Renal cortex interstitium (tissue), 15 donors: ENCODE measurements at places on chromosomes 6 and 20.

DNA sequence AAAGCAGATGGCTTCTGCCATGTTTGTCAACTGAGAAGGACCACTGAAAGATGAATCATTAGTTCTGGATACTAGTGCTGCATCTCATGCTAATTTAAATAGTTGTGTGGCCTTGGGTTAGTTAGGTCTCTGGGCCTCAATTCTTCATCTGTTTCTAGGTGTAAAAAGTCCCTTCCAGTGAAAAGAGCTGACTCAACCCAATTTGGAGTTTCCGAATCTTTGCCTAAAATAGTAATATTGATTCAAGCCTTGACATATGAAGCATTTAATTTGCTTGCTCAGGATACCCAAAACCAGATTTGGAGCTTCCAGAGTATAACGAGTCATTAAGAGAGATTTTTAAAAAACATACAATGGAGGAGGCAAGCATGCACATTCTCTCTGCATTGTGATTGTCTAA, 163.9 kb downstream of the LMBRD1 start:
- DNase-seq = no peak

GRCh38 chr6:13413466-13413862, 73.9 kb downstream of the GFOD1 start:
- no peak for DNase-seq

DNA sequence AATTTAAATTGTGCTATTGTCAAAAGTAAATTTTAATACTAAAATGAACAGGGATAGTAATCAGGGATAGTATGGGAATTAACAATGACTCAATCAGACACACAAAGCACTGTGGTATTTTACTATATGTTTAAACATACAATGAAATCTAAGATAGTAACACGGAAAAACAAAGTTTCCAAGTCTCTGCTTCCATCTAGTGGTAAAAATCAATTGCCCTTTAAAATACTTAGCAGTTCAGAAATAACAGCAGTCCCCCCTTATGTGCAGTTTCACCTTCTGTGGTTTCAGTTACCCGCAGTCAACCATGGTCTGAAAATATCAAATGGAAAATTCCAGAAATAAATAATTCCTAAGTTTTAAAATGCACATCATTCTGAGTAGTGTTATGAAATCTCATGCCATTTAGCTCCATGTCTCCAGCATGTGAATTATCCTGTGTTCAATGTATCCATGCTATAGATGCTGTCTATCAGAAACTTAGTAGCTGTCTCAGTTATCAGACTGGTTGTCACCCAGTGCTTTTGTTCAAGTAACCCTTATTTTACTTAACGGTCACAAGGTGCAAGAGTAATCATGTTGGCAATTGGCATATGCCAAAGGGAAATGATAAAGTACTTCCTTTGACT, 58.5 kb downstream of the AHI1 start:
- no peak for DNase-seq

- DNase-seq = no peak
These were observed 166.5 kb downstream of the TSHZ2 start for GRCh38 chr20:53138454-53139262.

GRCh38 chr6:126202707-126203106, 137.2 kb upstream of the CENPW start:
- no peak for DNase-seq

GRCh38 chr6:163392533-163392932, 22.0 kb upstream of the QKI start:
- no peak for DNase-seq

DNA sequence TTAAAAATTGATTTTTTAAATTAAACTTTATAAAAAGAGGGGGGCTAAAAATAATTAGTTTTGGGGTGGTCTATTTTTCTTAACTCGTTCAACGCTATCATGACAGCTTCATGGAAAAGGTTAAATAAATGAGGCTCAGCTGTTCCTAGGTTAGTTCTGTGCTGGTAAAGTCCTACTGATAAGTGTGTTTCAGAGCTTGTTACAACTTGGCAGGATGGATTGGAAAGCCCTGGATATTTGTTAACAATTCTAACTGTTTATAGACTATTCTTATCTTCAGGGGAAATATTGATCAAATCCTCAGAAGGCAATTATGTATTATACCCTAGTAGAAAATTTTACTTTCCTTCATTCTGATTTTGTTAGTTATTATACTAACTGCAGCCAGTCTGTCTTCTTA, 50.4 kb downstream of the IL22RA2 start:
- DNase-seq = no peak

DNA sequence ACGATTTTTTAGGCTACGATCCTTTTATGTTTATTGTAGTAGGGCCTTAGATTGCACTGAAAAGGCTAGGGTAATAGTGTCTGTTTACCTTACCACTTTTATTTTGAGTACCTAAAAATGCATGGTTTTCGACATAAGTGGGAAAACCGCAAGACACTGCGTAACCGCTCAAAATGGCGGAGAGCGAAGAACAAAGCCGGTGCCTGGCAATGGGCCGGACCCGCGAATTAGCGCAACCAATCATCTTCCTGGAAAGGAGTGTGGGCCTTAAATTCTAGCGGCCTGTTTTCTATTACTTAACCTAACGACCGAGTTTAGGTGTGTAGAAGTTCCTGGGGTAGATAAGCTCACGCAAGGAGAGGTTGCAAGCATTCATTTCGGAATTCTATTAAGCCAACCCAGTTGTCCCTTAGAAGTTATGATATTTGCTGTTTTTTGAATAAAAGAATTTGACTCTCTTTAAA, 118.0 kb downstream of the HFE start:
- DNase-seq = no peak

DNA sequence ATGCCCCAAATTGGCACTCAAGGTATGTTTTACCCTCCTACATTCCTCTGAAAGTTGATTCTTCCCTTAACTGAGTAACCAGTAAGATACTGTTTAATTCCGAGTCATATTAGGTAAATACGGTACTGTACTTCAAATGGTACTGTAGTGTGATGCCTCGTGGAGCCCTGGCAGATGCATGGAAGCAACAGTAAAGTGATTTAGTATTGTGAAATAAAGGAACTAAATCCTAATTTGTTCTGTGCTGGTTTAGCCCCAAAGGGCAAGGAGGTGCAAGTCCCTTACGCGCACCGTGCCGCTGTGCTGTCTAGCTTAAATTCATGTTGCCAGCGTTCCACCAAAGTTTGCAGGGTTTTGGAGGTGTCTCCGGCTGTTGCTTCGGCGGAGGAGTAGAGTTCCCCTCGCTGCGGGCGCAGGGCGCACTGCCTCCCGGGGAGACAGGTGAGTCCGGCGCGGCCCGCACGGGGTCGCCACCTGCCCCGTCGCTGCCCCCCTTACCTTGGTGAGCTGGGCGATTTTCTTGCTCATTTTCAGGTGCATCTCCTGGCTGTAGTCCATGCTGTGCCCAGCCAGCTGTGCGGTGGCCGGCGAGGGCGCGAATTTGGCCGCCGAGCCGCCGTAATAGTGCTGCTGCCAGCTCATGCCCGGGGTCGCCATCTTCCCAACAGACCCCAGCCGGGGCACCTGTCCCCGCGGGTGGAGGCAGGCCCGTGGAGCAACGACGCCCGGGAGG, 655 bp downstream of the FAM184A start:
- peak; percentile 31 for DNase-seq

GRCh38 chr20:7722564-7722963, 217.7 kb downstream of the HAO1 start:
- no peak for DNase-seq

- no peak for DNase-seq
These were observed 22.0 kb upstream of the FRMD1 start for GRCh38 chr6:168100803-168101589.

DNA sequence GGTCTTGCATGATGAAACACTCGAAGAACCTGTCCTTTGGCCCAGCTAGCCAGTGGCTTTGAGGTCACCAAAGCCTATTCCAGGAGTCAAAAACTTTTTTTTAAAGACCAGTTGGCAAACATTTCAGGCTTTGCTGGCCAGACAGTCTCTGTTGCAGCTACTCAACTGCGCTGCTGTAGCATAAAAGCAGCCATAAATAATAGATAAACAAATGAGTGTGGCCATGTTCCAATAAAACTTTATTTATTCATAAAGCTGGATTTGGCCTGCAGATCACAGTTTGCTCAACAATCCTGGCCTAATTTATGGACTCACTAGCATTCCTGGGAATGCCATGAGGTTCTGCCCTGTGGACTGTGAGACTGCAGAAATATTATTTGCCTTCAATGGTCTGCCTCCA, 68.8 kb upstream of the LTV1 start:
- DNase-seq = no peak

- no peak for DNase-seq
These were observed 16.5 kb downstream of the EYA4 start for GRCh38 chr6:133257545-133258105.

DNA sequence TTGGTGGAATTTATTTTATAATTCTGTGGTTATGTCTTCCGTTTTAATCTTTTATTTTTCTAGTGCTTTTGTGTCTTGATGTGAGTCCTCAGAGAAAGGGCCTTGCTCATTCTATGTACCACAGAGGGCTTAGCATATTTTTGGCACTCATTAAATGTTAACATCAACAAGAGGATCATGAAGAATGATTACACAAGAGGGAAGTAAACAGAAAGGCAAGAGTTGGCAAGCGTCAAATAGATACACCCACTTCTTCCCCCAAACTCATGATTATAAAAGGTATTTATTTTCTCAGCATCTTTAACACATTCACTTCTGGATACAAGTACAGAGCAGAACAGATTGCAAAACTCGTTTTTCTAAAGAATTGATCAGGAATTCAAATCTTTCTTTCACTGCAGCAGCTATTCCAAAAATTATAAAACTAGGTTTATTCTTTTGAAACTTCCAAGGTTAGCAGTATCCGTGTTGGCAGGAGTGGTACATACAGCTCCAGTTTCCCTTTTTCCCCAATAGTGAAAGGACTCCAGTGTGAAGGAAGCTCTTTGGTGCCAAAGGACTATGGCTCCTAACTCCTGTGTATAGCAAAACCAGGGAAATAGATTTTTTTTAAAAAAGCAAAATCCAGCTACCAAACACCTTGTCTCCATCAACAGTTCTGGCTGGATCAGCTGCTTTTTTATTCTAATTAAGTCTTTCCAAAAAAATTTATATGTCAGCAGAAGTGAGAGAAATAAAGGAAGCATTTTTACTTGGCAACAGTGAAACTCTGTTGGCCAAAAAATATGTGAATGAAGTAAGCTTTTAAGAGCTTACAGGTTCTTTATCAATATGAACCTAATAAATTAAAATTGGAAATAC, 221.9 kb downstream of the ADGRG6 start:
- DNase-seq = no peak

- no peak for DNase-seq
These were observed 266.5 kb upstream of the QKI start for GRCh38 chr6:163147994-163148393.

GRCh38 chr6:1400126-1400850, 10.9 kb downstream of the FOXF2 start:
- DNase-seq = no peak

- no peak for DNase-seq
These were observed 45.5 kb downstream of the MLIP start for GRCh38 chr6:54156650-54157250.

DNA sequence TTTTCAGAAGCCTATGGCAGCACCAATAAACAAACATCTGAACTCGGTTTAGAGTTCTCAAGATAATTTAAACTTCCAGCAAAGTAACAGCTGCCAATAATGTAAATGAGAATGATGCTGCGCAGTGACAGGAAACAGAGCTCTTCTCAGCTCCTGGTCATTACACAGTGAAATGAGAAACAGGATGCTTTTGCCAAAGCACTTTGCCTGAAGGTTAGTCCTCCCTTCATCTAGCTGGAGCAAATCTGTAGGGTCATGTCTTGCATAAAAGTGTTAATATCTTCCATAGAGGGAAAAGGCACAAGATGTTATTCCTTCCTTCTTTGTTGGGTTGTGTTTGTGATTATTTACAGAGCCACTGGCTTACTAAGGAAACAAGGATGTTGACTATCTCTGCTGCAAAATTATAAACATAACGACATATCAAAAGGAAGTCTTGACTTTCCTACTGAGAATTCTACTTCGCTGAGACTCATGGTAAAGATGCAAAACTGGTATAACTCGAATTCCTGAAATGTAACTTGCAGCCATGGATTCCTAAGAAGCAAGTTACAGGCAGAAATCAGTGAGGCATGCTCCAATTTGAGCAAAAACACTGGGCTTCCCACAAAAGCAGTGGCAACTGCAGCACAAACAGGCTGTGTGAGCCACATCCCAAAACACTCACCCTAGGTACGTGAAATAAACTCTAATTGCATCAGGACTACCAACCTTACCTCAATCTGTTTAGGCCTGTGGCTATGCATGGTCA, 102.5 kb upstream of the BEND6 start:
- no peak for DNase-seq

- no peak for DNase-seq
These were observed 148.7 kb downstream of the DOK5 start for GRCh38 chr20:54623991-54624569.

GRCh38 chr6:6788394-6789032, 200.0 kb downstream of the LY86 start:
- DNase-seq = no peak

DNA sequence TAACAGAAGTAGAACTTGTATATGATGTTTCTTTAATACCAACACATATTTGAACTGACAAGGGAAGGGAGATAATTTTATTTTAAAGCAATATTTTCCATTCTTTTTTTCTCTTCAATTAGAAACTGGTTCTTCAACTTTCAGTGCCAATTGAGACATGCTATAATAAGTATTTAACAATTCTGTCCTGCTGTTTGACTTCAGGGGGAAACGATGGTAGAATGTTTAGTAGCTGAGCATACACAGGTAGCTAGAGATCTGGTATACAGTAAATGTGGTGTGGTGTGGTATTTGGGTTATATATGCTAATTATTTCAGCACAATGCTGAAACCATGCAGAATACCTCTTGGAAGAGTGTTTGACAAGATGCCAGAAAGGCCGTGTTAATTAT, 156.9 kb downstream of the ARID1B start:
- DNase-seq = no peak

- DNase-seq = no peak
These were observed 1.5 kb upstream of the EBF4 start for GRCh38 chr20:2691127-2691526.

DNA sequence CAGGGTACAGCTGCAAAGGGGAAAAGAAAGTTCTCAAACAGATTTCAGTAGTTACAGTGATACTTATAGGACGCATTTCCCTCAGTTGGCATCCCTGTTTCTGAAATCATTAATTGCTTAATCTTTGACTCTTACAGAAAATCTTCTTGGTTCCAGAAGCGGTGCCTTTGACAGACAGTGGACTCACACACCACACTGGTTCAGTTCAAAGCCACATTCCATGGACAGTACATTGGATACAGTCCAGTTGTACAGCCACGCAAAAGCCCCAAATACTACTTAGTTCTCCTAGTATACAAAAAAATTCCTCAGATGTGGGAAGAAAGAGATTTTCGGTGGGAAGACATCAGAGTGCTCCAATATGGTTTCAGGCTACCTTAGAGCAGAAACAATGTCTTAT, 460.4 kb downstream of the PRKN start:
- DNase-seq = no peak

DNA sequence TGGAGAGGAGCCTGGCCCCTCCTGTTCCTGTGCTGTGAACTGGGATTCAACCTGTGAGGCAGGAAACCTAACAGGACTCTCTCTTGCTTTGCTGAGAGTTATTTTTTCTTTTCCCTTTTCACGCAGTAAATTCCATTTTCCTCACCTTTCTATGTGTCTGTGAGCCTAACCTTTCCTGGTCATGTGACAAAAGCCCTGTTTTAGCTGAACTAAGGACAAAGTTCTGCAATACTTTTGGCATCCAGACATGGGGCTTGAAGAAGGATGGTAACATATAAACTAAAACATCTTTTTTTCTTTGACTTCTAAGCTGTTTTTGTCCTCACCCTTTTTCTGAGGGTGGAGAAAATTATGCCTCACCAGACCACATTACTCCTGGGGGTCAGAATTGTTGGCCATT, 368.5 kb downstream of the HTR1B start:
- DNase-seq = no peak
